Glutamatergic neuron (in vitro differentiated cells): ENCODE measurements at places on chromosomes 1 and 21. TPM values are rescaled to one million over a fixed set of nuclear protein-coding genes. Genes with fewer than 3 reads are reported as not detected.

GRCh38 chr1:45230537-45230936 is 24.1 kb upstream of the ZSWIM5 start:
- no peak for DNase-seq

The CFAP74 gene
- total RNA-seq = not detected

- no peak for DNase-seq
Measured at GRCh38 chr1:68119445-68119844, 69.0 kb upstream of the DIRAS3 start.

The ST6GALNAC3 gene
- total RNA-seq = 6.5 TPM

The SPRR3 gene
- not detected for total RNA-seq

DNA sequence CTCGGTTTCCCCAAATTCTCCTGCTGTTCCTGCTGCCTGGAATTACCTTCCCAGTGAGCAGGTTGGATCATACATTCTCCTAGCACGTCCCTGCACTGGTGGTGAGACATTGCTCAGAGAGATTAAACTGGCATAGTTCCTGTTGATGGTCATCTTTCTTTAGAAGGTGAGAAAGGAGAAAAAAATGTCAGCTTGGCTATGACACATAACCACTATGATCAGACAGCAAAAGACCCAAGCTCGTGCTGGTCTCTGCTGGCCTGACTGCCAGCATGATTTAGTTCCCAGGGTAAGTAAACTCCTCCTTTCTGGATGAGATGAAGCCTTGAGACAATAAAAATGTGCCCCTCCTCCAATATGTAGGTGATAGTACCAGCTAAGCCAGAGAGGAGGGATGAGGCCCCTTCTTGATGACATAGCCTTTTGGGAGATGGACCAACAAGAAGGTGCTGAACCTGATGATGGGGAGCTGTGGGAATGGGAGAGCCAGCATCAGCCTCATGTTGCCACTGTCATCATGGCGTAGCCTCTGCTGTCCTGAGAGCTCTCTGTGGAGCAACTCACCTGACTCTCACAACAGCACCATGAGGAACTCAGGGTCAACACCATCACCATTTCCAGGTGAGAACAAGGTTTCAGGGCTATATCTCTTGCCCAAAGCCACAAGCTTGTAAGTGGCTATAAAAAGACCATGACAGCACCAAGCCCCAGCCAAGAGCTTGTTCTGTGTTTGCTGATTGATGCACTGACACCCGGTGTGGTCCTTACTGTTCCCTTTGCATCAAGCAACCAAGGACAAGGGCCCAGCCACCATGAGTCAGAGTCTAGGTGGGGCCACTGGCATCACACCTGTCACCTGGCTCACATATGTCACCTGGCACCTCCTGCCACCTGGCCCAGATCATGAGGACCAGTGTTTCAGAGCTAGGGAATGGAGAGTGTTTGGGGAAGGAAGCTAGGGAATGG is 200.0 kb downstream of the MATN1 start:
- no peak for DNase-seq

The OR2W3 gene
- 1.8 TPM for total RNA-seq

The CFAP107 gene
- total RNA-seq = not detected
